SIG-M5 (cell line): ENCODE measurements at places on chromosomes 1 and 21.
A peak's percentile ranks its signal among the peaks of the same experiment; 100 is the strongest.

GRCh38 chr1:103327054-103327719 lies 198.3 kb upstream of the RNPC3 start:
- no peak for DNase-seq

- DNase-seq = no peak
These were observed 177.9 kb downstream of the NR5A2 start for GRCh38 chr1:200205216-200205995.

DNA sequence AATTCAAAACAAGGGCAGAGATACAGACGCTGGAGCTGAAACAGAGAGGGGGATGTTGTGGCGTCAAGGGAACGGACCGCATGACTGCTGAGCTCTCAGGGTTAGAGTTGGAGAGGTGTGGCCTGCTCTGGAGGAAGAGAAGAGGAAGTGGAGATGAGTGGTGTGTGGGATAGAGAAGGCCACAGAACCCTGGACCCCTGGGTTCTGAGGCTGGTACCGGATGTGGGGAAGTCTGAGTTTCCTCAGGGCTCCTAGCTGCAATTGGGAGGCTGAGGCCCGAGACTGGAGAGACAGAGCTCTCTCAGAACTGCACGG lies 1.8 kb downstream of the BCAN start:
- DNase-seq = peak; percentile 52

DNA sequence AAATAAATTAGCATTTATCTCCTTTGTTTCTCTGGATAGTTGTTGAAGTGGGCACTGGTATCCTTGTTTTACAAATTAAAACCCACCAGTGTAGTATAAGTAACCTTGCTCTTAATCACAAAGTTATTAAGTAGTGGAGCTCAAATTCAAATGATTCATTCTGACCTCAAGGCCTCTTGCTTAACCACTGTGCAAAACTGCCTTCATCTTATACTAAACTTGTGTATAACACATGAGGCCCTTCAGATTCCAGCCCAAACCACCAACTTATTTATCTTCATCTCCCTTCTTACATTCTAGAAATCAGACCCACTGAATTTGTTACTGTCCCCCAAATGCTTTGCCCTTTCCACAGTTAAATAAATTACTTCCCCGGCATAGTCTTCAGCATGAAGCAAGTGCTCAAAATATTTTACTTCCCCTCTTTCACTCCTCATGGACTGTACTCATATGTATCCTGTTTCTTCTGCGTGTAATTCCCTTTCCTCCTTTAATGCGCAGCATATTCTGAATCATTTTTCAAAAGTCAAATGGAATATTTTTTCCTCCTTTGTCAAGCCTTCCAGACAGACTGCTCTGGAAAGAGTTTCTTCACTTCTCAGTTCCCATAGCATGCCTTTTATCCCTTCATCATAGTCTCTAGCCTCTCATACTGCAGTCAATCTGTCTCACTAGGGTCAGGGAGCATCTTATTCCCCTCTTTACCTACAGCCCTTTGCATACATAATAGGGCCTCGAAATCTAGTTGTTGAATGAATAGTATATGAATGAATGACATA lies 19.0 kb upstream of the DNASE2B start:
- no peak for DNase-seq

GRCh38 chr1:173056365-173056764 lies 5.6 kb upstream of the TNFSF18 start:
- no peak for DNase-seq

DNA sequence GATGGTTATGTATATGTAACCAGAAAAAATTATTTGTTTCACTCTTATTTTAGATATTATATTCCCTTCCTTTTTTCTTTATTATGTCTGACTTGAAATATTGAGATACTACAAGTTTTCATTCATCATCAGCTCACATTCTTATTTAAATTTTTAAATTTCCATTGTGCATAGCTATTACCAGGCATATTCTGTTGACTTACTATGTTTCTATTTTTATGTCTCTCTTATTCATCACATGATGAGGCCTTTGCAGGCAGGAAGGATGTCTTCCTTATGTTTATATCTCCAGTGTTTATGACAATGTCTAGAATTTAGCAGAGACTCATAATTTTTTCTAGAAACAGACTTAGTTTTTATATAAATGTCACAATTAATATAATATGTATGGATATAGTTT lies 221.9 kb upstream of the KCTD3 start:
- no peak for DNase-seq

DNA sequence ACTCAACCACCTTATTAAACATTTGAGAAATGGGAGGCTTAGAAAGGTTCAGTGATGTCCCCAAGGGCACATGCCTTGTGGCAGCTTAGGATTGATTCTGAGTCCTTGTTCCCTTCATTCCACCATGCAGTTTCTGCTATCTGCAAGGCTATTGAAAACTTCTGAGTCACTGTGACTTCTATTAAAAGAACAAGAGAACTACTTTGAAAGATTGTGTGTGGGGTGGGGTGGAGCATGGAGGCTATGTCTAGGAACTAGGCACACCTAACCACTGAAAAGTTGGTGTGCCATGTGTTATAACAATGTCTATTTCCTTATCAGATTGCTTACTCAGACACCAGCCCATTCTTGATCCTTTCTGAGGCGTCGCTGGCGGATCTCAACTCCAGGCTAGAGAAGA lies 10.8 kb downstream of the MTARC1 start:
- DNase-seq = no peak

- DNase-seq = no peak
These were observed 13.2 kb downstream of the LAMC2 start for GRCh38 chr1:183199304-183199703.

DNA sequence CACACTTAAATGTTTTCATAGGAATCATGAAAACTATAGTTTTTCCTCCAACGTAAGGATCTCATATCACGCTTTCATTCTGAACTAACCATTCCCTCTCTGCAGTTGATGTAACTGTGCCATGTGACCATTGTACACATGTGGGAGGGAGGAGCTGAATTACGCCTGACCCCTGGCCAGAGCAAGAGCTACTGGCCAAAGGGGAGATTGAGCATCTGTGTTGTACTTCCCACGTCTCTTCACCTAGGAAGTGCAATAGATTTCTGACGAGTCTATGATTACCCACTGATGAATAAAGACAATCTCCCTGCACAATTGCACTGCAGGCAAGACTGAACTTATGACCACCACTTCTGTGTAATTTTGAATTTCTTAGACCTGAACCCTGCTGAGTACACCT lies 24.0 kb downstream of the PTPRC start:
- no peak for DNase-seq

- no peak for DNase-seq
These were observed 28.9 kb downstream of the OLFM3 start for GRCh38 chr1:101967871-101968270.

DNA sequence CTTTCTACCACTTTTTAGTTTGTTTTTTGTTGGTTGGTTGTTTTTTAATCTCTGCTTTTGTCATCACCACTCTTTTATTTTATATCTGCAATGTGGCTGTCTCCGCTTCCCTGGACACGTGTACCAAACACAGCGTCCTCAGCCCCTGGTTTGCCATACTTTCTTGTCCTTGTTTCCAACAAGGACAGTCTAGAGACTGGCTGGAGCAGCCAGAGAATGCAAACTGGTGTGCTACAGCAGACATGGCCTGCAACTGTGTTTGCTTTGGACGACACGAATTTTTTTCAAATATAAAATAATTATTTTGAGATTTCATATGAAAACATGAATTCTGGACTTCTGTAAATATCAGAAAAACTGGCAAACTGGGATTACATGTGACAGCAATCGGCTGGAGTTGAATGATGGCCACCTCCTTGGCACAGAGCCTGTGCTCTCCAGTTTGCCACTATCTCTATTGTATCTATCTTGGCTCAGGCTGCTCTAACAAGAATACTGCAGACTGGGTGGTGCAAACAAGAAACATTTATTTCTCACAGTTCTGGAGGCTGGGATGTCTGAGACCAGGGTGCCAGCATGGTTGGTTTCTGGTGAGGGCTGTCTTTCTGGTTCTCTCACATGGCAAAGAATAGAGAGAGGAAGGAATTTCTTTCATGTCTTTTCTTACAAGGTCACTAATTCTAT lies 34.6 kb upstream of the POU2F1 start:
- no peak for DNase-seq

DNA sequence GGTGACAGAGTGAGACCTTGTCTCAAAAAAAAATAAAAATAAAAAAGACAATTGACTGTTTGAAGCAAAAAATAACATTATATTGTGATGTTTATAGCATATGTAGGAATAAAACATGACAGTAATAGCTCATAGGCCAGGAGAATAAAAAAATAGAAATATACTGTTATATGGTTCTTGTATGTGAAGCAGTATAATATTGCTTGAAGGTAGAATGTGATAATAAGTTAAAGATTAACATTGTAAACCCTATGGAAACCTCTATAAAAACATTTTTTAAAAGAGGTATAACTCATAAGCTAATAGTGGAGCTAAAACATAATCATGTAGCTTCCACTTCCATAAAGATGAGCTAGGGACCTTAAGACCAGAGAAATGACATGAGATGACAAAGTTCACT lies 23.5 kb downstream of the GJA4 start:
- no peak for DNase-seq

DNA sequence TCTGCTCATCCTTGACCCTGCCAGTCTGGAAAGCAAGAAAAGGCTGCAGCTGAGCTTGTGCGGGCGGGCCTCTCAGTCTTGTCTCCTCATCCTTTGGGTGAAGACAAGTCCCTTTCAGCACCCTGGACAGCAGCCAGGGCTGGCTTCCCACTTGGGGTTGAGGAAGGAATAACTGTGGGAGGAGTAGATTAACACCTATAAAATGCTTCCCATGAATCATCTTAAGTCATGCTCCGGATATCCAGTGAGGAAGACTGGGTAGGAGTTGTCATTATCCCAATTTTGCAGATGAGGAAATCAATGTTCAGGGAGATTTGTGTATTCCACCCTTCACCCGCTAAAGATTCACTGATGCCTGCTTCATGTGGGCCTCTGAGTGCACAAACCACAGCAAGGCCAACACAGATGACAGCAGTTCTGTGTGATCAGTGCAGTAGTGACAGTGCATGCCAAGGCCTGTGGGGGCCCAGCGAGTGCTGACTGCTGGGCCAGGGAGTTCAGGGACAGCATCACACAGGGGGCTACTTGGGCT lies 20.1 kb upstream of the COL16A1 start:
- no peak for DNase-seq

- DNase-seq = no peak
These were observed 57.6 kb downstream of the APP start for GRCh38 chr21:26112975-26113374.

GRCh38 chr1:79204779-79205479 lies 198.4 kb upstream of the ADGRL4 start:
- no peak for DNase-seq

GRCh38 chr1:82795508-82796149 lies 994.9 kb downstream of the ADGRL2 start:
- DNase-seq = no peak

DNA sequence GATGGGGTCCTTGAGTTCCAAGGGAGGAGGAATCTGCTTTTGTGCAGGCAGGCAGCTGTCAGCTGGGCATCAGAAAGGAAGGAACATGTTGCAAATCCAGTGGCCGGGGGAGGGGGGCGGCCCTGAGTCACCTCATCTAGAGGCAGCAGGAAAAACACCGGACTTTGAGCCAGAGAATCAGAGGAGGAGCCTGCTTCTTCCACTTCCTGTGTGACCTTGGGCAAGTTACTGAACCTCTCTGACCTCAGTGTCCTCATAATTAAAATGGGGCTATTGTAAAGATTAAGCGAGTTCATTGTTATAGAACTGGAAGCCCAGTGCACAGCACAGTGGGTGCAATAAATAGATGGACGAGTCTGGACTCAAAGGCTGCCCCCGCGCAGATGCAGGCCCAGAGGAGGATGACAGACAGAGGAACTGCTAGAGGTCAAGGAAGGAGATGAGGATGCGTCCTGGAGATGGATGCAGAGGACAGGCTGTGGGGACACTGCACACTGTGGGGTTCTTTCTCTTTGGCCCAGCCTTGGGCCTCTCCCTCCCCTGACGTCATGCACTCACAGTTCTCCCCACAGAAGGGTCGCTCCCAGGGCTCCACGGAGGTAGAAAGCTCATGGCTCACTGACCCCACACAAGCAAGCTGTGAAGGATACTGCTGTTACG lies 714.3 kb downstream of the MATN1 start:
- DNase-seq = no peak

GRCh38 chr1:91546301-91546581 lies 45.6 kb downstream of the CDC7 start:
- DNase-seq = no peak

GRCh38 chr1:225597926-225598575 lies 54.9 kb downstream of the ENAH start:
- DNase-seq = no peak

- DNase-seq = no peak
These were observed 543.2 kb upstream of the CXADR start for GRCh38 chr21:16969636-16970035.

- no peak for DNase-seq
These were observed 177.2 kb downstream of the PLPPR4 start for GRCh38 chr1:99441299-99442095.

GRCh38 chr1:66929146-66929688 lies 4.4 kb downstream of the MIER1 start:
- DNase-seq = no peak

- no peak for DNase-seq
These were observed 67.7 kb downstream of the PCP4 start for GRCh38 chr21:39934895-39935294.

DNA sequence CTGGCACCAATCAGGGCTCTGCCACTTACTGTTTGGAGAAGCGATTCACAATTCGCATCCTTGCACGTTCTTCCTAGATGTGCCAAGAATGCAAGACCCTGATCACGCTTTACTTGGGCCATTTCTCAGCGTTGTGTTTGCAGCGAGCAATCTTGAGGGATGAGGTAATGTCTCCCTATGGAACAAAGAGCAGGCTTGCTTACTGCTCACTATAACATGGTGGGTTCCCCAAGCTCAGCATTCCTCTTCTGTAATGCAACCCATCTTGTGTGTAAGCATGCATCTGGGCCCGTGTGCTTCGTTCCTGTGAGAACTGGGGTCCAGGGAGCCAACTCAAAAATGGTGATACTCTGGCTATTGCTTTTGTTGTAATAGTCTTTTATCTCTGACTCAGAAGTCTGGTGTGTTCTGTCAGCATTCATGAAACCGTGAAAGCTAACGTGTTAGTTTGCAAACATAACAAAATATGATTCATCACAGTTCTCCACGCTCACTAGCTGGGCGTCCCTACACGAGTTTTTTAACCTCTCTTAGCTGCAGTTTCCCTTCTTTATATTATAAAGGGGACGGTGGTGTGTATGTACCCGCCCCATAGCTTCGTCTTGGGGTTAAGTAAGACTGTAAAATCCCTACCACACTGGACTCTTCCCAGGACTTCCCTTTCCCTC lies 33.3 kb downstream of the DNTTIP2 start:
- DNase-seq = no peak

DNA sequence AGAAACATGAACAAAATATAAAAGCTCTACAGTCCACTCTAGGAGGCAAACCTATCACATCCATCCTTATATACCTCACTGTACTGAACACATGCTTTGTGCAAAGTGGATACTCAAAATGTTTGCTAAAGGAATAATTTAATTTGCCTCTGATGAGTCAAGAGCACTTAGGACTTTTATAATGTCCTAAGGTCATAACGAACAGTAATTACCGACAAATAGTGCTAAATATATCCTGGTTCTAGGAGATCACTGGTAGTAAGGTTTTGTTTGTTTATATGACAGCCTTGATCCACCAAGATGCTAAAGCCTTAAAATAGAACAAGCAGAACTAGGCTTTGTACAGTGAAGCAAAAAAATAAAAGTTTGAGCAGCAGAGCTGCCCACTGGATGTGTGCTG lies 70.6 kb downstream of the GADD45A start:
- no peak for DNase-seq

- DNase-seq = no peak
These were observed 33.7 kb downstream of the ATP5PO start for GRCh38 chr21:33881689-33882440.

- no peak for DNase-seq
These were observed 86.6 kb upstream of the EDN2 start for GRCh38 chr1:41571041-41571440.
